ENCODE measurements at places on chromosomes 11 and 22. TPM values are rescaled to one million over a fixed set of nuclear protein-coding genes. Genes with fewer than 3 reads are reported as not detected.

GRCh38 chr11:76327756-76328388 is 53.1 kb downstream of the THAP12 start:
- H3K4me1 ChIP-seq = peaks cover 8% of the 10 kb centered on the region
- H3K27ac ChIP-seq = no peak overlapping the region
- H3K36me3 ChIP-seq = no peaks in the 10 kb centered on the region
- no peak for DNase-seq
- H3K4me3 ChIP-seq = no peak overlapping the region

P2RX6 gene
- 32.8 TPM for total RNA-seq

DNA sequence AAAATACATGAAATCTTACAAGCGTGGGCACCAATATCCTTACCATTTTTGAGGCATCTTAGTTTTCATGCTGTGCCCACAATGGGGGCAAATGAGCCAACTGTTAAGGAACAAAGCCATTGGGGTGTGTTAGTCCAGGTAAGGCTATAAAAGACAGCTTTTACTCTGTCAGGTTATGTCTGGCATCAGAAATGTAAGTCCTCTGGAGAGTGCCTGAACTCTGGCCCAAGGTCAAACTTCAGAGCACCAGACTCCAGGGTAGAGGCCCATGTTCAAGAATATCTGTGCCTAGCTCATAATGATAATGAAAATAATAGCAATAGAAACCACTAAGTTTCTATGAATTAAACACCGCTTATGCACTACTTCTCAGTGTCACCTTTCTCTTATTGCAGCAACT is 105.5 kb downstream of the CSNK2A3 start:
- no peak overlapping the region for H3K27ac ChIP-seq
- H3K4me3 ChIP-seq = no peak overlapping the region

EFCAB6 gene
- 0.69 TPM for total RNA-seq

ZNF215 gene
- total RNA-seq = 0.36 TPM

SLC39A13 gene
- 14.7 TPM for total RNA-seq

GRCh38 chr11:44315947-44316658 is 6.2 kb upstream of the ALX4 start:
- no peaks in the 10 kb centered on the region for H3K36me3 ChIP-seq
- H3K27me3 ChIP-seq = peaks cover 4% of the 10 kb centered on the region
- H3K27ac ChIP-seq = no peak overlapping the region
- peaks cover 19% of the 10 kb centered on the region for H3K4me1 ChIP-seq

DNA sequence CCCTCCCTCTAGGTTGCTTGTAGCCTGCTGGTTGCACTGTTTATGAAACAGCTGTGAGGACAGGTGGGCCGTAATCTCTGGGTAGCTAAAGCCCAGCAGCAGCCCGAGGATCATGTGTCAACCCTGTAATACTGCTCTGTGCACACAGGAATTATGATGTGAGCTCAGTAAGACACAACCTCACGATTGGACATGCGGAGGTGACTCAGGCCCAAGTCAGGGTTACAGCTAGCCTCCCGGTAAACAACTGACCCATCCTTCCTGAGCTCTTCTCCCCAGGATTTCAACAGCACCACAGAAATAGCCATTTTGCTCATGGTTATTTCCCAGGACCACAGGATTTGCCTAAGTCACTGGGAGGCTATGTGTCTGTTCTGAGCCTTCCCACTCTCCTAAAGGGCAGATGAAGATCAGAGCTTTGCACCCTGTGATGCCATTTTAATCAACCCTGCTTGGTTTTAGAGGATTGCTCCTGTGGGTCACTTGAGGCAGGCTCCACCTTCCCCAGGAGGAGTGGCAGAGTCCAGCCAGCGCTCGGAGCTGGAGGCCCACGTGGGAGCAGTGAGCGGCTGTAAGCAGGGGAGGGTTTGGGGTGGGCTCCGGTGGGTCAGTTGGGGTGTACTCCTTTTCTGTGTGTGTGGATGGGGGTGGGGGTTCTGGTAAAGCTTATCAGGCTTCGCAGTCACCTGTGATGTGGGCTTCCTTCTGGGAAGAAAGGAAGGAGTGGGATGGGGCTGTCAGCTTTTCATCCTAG is at the start of gene AMPD3:
TSS of gene AMPD3 (plus strand) at position 387 of the 754 bp plus-strand sequence. CDS start 6,256 bp downstream, outside the sequence.
- H3K4me3 ChIP-seq = peak within 1 kb of the TSS; percentile 75
- H3K4me1 ChIP-seq = peaks cover 31% of the 10 kb centered on the region
- DNase-seq = peak; percentile 88
- peak within 1 kb of the TSS; percentile 96 for H3K27ac ChIP-seq

CSRP3 gene
- total RNA-seq = 1,082 TPM

DNA sequence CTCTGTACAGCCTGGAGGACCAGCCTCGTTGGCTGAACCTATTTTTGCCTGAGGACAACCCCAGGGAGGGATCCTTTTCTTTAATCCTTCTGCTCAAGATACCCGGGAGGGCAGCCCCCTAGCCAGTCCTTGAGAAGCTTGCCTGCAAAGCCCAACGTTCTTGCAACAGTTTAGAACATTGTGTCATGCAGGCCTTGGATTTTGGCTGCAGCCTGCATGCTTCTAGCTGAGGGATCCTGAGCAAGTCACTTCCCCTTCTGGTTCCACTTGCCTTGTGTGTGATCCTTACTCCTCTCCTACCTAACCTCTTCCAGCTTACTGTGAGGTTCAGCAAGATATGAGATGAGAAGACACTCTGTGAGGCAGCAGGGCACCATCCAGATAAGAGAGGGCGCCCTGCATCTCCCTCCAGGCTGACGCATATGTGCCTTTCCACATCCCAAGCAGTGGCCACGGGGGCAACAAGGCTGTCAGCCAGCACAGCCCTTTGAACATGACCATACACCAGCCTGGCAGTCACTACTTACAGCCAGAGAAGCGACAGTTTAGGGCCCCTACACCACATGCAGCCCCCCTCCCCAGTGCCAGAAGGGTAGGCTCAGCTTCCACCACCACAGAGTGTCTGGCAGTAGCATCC is 76.1 kb downstream of the C11orf58 start:
- no peaks in the 10 kb centered on the region for H3K36me3 ChIP-seq
- H3K4me1 ChIP-seq = peaks cover 6% of the 10 kb centered on the region
- DNase-seq = no peak

CPT1B gene
- total RNA-seq = 144 TPM
